ENCODE measurements at places on chromosomes 12 and 14.

GRCh38 chr14:74583689-74584434, 28.2 kb downstream of the LTBP2 start:
- no peak for DNase-seq

DNA sequence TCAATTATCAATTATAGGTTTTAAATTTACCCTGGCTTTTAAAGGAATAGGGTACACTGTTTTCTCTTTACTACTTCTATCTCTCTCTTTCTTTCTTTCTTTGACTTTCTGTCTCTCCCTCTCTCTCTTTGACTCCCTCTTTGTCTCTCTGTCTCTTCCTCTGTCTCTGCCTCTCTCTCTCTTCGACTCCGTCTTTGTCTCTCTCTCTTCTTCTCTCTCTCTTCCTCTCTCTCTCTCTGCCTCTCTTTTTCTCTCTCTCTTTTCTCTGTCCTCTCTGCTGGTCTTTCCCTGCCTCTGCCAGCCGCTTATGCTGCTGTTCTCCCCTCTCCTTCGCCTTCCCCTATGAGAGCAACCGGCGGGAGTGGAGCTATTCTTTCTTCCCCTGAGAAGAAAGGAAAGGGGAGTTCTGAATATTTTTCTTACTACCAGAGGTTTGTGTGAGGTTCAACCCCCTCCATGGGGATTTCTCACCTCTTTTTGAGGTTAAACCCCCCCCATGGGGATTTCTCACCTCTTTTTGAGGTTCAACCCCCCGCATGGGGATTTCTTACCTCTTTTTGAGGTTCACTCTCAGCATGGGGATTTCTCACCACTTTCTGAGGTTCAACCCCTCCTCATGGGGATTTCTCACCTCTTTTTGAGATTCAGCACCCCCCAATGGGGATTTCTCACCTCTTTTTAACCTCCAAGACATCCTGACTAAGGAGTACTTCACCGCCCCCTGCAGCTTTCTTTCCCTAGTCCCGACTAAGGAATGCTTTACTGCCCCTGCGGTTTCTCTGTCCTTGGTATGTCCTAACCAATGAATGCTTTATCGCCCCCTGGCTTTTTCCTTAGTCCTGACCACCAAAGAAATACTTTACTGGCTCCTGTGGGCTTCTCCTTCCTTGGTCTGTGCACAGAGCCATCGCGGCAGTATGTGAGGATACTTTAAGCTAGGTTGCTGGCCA, 27.4 kb upstream of the DDHD1 start:
- DNase-seq, result peak; percentile 17

DNA sequence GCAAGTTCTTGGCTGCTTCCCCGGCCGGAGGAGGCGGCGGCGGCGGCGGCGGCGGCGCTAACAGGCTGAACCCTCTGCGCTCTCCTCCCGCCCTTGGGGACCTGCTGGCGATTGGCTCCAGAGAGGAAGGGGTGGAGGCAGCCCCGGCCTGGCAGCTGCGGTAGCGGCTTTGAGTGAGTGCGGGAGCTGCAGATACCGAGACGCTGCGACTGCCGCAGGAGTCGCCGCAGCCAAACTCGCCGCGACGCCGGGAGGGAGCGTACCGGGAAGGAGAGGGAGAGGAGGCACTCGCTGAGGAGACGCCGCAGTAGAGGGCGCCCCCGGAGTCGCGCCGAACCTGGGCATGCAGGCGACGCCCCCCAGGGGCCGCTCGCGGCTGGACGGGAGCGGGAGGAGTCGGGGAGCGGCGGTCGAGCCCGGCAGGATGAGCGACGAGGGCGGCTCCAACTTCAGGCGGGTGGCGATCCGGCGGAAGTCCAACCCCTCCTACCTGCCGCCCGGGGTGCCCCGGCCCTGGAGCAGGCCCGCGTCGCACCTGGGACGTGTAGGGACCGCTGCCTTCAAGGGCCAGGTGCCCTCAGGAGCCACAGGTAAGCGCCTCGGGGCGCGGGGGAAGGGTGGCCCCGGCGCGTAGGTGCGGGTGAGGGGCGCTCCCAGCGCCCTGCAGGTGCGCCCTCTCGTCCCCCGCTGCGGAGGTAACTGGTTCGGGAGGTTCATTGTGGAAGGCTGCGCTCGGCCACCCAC, at the start of gene FGD4:
FGD4 (plus strand) TSS at position 189 of the 744 bp plus-strand sequence.
- DNase-seq, result peak; percentile 89

DNA sequence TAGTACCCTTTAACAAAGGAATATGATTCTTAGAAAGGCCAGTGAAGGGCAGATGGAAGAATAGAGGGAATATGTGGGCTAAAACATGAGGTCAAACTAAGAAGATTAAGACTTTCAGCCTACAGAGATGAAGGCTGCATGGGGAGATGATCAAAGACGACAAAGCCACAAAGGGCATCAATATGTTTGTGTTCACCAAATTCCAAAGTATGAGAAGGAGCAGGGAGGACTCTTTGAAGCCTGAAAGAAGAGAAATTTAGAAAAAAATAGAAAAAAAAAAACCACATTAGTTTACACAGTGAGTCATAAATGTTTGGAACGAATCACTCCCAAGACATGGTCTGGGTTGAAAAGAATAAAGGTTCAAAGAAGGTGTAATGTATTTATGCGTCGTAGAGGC, 131.8 kb downstream of the NEDD1 start:
- DNase-seq, result no peak

DNA sequence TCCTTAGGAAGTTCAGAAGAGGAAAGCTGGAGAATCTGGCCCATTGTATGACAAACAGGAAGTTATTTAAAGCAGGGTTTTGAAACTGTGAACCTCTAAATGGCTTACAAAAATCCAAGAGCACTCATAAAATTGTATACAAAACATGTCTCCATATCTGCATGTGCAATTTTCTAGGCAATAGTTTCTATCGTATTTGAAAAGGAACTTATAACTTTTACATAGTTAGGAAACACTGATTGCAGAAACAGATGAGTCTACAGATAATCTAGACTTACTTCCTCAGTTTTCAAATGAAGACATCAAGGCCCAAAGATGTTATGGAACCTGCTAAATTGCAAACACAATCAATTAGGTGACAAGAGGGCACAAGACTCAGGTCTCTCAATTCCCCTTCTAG, 53.3 kb upstream of the ETV6 start:
- no peak for DNase-seq

DNA sequence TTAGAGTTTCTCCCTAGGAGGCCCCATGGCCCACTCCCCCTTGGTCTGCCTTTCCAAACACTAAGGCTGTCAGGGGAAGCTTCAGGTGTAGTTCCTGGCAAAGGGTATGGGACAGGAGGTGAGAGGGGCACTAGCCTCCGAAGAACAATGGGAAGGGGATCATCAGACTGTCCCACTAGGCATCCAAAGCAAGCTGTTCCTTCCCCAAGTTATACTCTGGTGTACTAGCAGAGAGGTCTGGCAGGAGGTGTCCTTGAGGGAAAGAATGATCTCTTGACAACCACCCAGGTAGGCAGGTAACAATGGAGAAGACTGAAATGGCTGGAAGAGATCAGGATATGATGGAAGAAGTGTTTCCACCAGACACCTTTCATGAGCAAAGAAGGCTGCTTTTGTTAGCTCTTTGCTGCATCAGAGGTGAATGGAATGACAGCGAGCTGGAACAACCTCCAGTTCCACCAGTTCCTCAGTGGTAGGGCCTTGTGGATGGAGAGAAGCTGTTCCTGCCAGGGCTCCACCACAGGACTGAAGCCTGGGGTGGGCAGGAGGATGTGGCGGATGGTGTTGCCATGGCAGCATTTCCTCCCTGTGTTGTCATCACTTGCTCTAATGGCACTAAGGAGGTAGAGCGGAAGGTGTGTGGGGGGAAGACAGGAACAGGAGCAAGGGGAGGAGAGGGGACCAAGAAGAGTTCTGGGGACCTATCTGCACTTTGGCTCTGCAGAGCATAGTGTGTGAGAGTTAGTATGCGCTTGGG, 2.3 kb upstream of the AGAP2 start:
- DNase-seq, result no peak

DNA sequence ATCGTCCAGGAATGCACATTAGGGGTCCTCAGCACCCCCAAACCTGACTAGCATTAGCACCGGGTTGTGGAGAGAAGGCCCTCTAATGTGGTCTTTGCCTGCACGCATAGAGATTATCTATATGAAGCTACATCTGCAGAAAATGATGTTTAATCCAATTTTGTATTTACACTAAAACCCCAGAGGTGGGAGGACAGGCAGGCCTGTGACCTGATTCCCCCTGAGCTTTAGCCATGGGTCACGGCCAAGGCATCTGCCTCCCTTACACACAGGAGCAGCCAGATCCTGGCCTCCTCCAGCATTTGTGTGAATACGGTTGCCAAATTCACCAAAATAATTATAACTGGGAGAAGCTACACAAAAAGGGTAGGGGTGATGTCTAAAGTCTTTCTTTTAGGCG, 7.0 kb downstream of the APOLD1 start:
- DNase-seq, result no peak

DNA sequence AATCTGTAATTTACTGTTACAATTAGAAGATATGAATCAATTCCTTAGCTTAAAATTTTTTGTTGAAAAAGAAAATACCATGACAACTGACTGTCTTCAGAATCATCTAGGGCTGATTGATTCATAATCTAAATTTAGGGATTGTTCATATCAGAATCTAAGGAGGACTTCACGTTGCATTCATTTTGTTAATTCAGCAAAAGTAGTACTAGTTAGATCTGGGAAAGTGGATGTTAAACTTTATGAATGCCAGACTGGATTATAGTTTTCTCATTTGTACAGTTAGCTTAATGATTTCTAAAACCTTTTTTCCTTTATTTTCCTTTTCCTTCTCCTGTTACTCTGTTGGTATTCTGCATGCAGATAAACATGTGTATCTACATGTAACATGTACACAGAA, 135.5 kb downstream of the PDE3A start:
- DNase-seq, result no peak

DNA sequence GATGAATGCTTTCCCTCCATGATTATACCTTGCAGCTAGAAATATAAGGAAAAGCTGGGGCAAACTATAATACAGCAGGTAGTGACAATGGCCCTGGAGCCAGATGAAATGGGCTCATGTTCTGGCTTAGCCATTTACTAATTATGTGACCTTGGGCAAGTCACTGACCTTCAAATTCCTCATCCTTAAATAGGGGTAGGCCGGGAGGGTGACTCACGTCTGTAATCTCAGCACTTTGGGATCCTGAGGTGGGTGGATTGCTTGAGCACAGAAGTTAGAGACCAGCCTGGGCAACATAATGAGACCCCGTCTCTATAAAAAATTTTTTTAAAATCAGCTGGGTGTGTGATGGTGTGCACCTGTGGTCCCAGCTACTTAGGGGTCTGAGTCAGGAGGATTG, 155.4 kb downstream of the C12orf75 start:
- no peak for DNase-seq

DNA sequence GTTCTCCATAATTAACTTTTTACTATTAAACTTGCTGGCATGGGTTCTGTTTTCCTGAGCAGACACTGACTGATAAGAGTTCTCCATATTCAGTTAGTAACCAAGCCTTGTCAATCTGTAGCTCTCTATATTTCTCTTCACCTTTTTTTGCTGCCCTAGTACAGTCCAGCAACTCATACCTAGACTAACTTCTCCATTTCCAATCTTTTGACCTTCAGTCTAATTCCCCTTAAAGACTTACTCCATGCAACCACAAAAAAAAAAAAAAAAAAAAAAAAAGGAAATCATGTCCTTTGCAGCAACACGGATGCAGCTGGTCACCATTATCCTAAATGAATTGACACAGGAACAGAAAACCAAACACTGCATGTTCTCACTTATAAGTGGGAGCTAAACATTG, 125.7 kb upstream of the KRAS start:
- DNase-seq, result no peak

DNA sequence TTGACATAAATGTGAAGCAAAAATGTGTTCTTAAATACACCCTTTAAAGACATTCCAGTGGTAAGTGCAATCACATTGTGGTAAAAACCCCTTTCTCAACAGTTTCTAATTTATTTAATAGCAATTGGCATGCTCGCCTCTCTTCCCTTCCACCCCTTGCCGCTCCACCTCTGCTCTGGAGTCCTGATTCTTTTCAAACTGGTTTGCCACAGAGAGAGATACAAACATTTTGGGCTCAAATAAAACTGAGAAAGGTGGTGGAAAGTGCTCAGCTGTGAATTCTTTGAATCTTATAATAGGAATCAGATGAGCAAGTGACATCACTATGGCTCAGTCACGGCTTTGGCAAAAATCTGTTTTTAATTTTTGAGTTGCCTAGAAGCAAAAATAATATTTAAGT, 993.9 kb downstream of the GALC start:
- no peak for DNase-seq

- DNase-seq, result no peak
Measured at GRCh38 chr14:51473808-51474565, 177.7 kb upstream of the FRMD6 start.

- no peak for DNase-seq
Measured at GRCh38 chr14:101351769-101352168, 209.5 kb upstream of the DIO3 start.

GRCh38 chr12:52037248-52037861, 13.9 kb upstream of the NR4A1 start:
- DNase-seq, result peak; percentile 59

- DNase-seq, result no peak
Measured at GRCh38 chr12:946631-947030, 2.9 kb downstream of the RAD52 start.

DNA sequence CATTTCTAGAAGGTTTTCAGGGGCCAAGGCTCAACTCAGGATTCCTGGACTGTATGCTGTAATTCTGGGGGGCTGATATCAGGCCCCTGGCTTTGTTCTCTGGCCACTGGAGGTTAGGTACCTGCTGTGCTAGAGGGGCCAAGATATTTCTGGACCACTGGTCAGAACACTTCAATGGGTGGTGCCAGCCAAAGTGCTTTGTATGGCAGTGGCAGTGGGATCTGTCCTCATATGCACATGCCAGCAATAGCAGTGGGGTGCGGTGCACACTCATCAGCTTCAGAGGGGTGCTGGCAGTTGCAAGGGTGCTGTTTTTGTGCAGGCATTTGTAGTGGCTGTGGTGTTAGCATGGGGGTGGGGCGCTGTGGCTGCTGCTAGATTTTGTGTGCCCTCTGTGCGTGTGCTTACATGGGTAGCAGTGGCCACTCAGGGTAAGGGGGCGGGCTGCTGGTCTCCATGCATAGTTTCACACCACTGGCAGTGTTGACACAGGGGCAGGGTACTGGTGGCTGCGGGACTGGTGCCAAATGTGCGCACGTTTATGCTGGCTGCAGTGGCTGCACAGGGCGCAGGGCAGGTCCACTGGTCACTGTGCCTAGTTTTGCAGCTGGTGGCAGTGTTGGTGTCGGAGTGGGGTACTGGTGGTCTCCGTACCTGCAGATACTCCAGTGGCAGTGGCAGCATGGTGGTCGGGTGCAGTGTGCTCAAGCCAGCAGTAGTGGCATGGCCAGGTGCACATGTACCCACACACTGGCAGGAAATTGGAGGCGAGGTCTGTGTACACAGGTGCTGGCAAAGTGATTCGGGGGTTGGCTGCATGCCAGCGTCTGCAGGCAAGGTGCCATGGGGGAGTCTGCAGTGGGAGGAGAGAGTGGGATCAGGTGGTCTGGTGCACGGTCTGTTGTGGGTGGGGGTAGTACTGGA, 12.6 kb downstream of the NOPCHAP1 start:
- DNase-seq, result peak; percentile 19

DNA sequence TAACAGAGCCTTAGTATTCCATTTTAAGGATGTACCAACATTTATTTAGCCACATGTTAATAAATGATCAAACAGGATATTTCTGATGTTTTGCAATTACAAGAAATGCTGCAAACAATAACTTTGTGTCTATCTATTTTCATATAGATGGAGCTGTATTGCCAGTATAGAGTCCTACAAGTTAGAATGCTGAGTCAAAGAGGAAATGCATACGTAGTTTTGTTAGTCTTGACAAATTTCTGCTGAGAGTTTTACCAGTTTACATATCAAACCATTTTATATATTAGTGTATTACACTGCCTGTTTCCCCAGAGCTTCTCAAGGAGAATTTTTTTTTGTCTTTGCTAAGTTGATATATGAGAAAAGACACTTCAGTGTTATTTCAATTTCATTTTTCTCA, 541.7 kb downstream of the SLC16A7 start:
- DNase-seq, result no peak

Measured in iPS-NIHi11 (cell line).